Left cardiac atrium (tissue), 4 donors: ENCODE measurements at places on chromosomes 1 and 21.

- DNase-seq: no peak
Observed at GRCh38 chr1:194860248-194861201, 1674.1 kb upstream of the B3GALT2 start.

- DNase-seq: no peak
Observed at GRCh38 chr1:229599218-229599954, 26.5 kb downstream of the TAF5L start.

GRCh38 chr1:1989102-1989542, 14.5 kb downstream of the CFAP74 start:
- DNase-seq: peak; percentile 57

DNA sequence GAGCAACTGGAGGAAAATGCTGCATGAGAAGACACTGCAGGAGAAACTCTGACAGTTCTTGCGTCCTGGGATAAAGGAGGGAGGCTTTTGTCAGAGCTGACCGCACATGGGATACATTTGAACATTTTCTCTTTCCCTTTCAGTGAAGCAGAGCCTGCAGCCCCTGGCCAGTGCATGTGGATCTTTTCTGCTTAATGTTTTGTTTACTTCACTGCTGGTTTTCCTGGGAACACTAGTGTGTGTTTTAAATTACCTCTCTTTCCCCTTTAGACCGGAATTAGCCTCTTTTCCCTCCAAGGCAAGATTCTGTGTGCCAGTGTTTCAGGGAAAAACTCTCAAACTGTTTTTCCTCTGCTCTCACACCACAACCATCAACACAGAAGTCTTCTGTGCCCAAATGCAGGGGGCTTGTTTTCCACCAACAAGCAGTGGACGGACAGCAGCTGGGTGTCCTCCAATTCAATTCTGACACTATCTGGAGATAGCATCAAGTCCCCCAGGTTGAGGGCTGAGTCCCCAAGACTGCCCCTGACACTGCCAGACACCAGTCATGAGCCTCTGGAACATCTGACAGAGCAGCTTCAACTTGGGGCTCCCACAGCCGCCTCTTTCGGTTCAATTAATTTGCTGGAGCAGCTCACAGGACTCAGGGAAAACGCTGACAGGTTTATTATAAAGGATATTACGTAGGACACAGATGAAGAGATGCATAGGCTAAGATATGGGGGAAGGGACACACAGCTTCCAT, 136.2 kb downstream of the RHOU start:
- no peak for DNase-seq

DNA sequence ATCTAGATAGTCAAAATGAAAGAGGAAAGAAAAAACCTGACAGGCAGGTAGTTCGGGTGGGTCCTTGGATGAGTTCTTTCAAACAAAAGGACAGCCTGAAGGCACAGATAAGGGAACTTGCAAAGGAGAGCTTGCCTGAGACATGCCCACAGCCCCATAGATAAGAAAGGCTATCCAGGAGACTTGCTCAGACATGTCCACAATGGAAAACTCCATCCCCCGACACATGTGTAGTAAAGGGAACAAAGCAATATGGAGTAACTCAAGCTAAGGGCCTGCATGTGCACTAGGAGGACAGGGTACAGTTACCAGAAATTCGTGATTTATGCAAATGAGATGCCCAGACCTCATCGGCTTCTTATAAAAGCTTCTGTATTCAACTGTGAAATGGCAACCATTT, 281.5 kb downstream of the NEGR1 start:
- no peak for DNase-seq

DNA sequence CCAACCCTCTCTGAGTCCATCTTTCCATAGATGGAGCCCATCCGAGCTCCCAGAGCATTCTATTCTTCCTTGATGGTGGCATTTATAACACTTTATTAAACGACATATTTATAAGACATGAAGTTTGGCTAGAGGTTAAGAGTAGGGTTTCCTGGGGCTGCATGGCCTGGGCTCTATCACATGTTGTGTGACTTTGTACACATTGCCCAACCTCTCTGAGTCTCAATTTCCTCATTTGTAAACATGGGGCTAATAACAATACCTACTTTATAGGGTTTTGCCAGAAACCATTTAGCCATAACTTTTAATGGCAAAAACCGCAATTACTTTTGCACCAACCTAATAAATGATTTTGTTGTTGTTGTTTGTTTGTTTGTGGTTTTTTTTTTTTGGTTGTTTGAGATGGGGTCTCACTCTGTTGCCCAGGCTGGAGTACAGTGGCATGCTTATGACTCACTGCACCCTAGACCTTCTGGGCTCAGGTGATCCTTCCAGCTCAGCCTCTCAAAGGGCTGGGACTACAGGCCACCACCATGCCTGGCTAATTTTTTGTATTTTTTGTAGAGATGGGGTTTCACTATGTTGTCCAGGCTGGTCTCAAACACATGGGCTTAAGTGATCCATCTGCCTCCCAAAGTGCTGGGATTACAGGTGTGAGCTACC, 13.9 kb upstream of the ASAP3 start:
- no peak for DNase-seq

- no peak for DNase-seq
Observed at GRCh38 chr1:29853716-29854330, 617.5 kb downstream of the PTPRU start.

GRCh38 chr1:169452921-169453320, 25.6 kb upstream of the CCDC181 start:
- DNase-seq: no peak

GRCh38 chr1:35857830-35858229, 25.2 kb upstream of the AGO1 start:
- no peak for DNase-seq
